Adrenal gland (tissue), 19 donors: ENCODE measurements at places on chromosomes 1 and 21. TPM values are rescaled to one million over a fixed set of nuclear protein-coding genes. Genes with fewer than 3 reads are reported as not detected.

GRCh38 chr1:27672750-27673112 is 739 bp upstream of the IFI6 start:
- DNase-seq, result no peak

DNA sequence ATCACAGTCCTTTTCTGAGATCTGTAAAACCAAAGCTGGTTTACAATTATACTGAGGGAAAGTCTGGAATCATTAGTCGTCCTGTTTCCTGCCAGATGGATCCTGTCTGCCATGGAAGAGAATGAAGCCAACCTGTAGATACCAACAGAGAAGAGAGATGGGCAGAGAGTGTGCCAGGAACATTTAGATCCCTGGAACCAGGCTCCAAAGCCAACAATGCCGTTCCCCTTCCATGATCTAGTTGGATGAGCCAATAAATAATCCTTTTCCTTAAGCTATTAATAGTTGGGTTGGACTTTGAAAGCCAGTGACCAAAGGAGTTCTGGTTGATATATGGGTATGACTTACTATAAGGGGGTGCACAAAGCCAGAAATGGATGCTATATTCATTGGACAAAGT is 15.0 kb downstream of the CAPN8 start:
- DNase-seq, result no peak

The KLHL17 gene
- total RNA-seq, result 1.4 TPM

DNA sequence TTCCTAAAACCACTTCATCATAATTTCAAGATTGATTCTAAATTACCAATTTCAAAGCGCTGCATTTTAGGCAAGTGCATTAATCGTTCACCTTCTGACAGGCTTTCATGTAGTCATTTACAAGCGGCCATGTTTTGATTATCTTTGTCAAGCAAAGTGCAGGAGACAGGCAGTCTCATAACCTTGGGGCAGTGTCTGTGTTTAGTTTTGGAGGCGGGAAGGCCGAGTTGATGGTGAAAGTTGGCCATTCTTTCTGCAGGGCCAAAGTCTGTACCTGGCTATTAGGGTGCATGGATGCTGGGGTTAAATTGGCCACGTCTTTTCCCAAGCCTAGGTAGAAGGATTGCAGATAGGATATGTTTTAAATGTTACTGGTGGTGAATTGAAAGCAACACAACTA is 2.9 kb downstream of the AGPAT3 start:
- no peak for DNase-seq

DNA sequence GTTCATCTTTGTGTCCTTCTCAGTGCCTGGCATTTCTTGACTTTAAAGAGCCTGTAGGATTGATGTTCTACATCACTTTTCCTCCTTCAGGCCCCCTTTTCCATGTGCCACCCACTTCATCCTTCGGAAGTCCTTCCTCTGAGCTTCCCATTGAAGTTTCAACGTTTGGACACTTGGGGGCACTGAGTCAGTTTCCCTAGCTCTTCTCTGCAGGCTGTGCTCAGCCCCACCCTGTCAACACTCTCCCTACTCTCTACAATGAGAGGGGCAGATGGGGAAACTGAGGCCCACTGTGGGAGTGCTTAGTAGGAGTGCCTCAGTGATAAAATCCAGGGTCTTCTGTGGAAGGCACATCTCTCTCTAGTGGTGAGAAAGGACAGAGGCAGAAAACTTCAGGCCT is 11.9 kb downstream of the KCNJ10 start:
- DNase-seq, result no peak

DNA sequence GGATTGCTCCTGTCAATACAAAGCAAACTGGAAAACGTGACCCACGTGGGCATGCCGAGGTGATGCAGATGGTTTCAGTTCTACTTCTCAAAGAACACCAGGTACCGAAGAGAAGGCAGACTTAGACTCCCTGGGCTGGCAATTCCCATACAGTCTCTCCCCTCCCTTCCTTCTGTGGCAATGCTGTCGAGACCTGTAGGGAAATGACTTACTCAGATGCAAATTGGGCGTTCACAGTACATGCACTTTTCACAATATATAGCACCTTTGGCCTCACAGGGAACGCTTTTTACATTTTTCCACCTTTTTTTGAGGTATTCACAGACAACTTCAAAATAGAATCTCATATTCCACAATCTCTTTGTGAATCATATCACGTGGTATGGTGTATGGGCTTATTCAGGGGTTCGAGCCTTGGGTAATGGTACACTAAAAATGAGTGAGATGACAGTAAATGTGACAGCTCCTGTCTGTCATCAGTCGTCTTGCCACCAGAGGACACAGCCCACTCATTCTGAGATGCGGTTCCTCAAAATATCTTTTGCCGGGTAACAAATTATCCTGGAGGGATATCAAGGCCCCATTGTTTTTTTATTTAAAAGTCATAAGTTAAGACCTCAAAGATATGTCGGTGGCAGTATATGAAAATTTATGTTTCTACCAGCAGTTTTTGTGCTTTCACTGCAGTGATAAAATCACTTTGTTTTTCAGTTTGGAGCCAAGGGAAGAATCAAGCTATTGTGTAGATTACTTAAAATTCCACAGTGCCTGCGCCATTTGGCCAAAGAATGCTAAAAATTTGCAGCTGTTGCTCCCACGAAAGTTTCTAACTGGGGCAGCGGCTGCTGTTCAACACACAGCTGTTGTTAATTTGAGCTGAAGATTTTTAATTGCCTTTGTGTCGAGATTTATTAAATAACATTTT is 168.4 kb downstream of the ZZZ3 start:
- no peak for DNase-seq
